AG08395 (cell line): ENCODE measurements at places on chromosomes 13 and 19.

DNA sequence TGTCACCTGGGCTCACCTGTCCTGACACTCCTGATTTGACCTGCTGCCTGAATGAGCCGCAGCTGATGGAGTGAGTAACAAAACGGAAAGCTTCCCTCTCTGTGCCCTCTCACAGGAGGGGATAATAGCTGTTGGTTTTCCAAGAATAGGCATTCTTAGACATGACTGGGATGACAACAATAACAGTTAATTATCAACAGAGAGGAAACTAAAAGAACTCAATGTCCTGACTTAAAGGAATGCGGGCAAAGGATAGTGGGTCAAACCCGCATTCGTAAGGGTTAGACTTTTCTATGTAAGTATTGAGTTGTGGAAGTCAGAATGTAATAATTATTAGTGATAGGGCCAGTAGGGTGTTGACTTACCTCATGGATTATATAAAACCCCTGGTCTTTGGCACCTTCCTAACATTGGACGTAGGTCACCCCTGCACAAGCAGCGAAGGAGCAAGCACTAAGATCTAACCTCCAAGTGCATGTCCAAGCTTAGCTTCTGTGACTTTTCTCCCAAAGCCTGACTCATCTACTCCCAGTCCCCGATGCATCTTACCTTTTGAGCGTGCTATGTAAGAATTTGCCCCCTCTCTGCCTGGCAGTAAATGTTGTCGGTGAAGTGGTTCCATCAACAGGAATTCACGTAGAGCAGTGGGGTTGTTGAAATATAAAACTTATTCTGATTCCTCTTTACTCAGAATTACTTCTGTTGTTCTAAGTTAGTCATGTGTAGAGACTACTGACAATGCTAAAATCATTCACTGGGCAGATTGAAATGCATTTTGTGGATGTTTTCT is 442.3 kb downstream of the FGF9 start:
- no peak for DNase-seq

DNA sequence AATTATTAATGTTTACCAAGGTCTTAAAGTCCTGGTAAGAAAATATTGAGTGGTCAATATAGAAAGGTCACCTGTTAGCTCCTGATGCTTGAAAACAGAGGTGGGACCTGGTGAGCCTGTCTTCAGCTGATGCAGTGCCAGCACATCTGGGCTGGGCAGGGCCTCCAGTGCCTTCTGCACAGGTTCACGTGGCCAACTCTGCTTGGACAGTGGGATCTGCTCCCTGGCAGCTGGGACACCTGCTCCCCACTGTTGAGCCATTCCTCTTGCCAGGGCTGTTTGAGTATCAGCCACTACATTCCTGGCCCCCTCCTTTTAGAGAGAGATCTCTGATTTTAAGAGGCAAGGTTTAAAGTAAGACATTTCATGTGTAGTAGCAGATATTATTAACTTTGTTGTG is 135.0 kb downstream of the TM9SF2 start:
- no peak for DNase-seq

GRCh38 chr19:12792051-12792852 is 966 bp downstream of the JUNB start:
- peak; percentile 2 for DNase-seq

DNA sequence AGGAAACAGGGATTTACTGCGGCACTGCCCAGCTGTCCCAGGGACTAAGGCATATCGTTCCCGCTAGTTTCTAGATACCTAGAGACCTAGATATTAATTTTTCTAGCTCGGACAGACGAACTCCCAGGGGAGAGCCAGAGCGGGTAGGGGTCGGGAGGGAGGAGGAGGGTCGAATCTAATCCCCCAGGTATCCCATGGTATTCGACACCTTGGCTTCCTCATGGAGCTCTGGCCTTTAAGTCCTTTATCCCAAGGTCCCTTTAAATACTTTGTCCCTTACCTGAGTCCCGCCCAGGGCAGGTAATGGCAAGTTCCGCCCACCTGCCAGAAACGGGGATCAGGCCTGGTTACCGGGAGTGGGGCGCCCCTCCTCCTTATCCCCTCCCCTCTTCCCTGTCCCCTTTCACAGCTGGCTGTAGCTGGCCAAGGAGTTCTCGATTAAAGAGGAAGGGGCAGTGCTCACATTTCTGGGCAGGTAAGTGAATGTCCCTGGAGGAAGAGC is at the start of gene PRRG2:
TSS of gene PRRG2 (plus strand) at position 310 of the 502 bp plus-strand sequence. CDS start 1,904 bp downstream, outside the sequence.
- DNase-seq, result no peak

- DNase-seq, result peak; percentile 1
Measured at GRCh38 chr13:67574320-67575233, 344.4 kb upstream of the PCDH9 start.

GRCh38 chr19:8557642-8558238 is 19.5 kb downstream of the MYO1F start:
- DNase-seq, result no peak

DNA sequence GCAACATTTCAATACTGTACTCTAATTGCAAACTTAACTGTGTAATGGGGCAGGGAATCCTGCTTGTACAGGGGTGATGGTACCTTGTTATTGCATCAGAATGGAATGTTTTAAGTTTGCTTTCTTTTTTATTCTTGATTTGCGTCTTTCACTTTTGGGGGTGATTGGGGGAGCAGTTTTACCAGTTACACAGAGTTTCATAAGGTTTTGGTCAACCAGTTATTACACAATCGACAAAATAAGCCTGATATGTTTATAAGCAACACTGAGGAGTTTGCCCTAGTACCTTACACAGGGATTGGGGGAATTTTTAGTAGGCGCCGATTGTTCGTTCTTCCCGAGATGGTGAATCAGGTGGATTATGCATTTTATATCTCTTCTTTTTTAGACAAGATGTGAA is 2.7 kb downstream of the KLF5 start:
- no peak for DNase-seq

DNA sequence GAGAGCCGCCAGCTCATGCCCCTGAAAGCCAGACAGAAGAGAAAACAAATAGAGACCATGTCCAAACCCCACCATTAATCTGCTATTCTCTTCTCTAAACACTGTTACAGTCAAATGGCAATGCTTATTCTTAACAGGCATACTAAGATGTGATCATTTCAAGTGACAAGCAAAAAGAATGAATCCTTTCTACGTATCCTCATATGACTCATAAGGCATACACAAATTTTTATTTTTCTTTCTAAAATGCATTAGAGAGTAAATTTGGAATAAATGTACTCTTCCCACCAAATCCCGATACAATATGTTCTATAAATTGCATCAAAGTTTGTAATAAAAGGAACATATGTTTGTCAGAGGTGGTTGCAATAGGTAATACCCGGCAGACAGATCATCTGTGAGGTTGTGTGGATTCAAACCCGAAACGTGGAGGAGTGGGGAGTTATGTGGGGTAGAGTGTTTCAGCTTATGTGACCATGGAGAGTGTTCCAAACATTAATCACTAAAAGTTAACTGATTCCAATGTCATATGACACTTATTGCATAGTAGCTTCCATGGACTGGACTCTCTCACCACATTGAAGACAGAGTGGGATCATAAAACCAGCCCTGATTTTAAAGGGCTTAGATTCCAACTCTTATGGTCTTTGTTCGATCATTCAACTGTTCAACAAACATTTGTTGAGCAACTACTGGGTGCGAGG is 213.1 kb downstream of the DCLK1 start:
- DNase-seq, result peak; percentile 44

- peak; percentile 79 for DNase-seq
Measured at GRCh38 chr19:47240996-47241918, 10.3 kb upstream of the BBC3 start.

- no peak for DNase-seq
Measured at GRCh38 chr19:49894879-49895565, 1.7 kb downstream of the IL4I1 start.

GRCh38 chr13:46561691-46562090 is 8.7 kb downstream of the LRCH1 start:
- no peak for DNase-seq

GRCh38 chr13:100439247-100439970 is 149.2 kb downstream of the GGACT start:
- no peak for DNase-seq

GRCh38 chr13:100544866-100545683 is 43.5 kb downstream of the GGACT start:
- no peak for DNase-seq

- no peak for DNase-seq
Measured at GRCh38 chr13:27306364-27306763, 35.7 kb downstream of the RASL11A start.

- no peak for DNase-seq
Measured at GRCh38 chr19:12092956-12093355, 28.4 kb downstream of the ZNF844 start.

- DNase-seq, result no peak
Measured at GRCh38 chr13:43470610-43471009, 316.2 kb downstream of the ENOX1 start.

DNA sequence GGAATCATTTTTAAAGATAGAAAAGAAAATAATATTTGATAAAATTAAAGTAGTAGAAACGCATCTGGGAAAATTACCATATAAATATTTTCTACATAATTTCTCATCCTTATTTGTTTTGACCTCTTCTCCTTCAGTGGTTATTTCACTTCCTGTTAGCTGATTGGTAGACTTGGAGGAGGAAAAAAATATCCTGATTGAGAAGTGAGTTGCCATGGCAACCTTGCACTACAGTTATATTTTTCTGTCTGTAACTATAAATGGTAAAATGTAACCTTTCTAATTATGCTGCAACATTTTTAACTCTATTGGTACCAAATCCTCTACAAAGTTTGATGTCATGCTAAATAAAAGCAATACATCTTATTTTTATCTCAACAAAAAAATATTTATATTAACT is 45.2 kb downstream of the SCEL start:
- DNase-seq, result no peak

DNA sequence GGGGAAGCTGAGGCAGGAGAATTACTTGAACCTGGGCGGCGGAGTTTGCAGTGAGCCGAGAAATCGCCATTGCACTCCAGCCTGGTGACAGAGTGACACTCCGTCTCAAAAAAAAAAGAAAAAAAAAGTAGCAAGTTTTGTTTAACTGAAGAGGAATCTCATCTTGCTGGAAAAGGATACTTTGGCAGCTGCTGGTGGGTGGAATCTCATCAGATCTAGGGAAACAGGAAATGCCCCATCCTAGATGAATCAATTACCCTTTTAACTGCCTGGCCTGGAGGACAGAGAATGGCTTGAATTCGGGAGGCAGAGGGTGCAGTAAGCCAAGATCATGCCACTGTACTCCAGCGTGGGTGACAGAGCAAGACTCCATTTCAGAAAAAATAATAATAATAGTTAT is 8.4 kb downstream of the ZNF320 start:
- no peak for DNase-seq

GRCh38 chr19:17195106-17195505 is 20.1 kb upstream of the USE1 start:
- no peak for DNase-seq

DNA sequence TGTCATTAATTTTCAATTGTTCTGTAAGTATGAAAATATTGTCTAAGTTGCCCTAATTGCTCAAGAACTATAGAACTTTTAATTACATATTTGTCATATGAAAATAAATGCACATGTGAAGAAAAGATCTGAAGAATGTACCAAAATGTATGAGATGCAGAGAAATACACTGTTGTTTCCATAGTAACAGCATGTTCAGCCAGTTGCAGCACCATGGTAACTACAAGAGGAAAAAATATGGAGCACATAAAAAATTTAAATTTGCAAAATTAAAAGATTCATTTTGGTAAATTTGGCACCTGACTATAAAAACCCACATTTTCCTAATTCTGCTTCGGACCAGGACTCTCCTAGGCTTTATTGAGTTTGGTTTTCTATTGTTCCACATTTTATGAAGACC is 1170.0 kb upstream of the MIR17HG start:
- no peak for DNase-seq

GRCh38 chr19:14476673-14477401 is 1.7 kb upstream of the PTGER1 start:
- DNase-seq, result peak; percentile 80

GRCh38 chr13:36921631-36922301 is 1.7 kb upstream of the SMAD9 start:
- no peak for DNase-seq

- peak; percentile 75 for DNase-seq
Measured at GRCh38 chr19:35963514-35963913, 27.3 kb downstream of the LRFN3 start.

DNA sequence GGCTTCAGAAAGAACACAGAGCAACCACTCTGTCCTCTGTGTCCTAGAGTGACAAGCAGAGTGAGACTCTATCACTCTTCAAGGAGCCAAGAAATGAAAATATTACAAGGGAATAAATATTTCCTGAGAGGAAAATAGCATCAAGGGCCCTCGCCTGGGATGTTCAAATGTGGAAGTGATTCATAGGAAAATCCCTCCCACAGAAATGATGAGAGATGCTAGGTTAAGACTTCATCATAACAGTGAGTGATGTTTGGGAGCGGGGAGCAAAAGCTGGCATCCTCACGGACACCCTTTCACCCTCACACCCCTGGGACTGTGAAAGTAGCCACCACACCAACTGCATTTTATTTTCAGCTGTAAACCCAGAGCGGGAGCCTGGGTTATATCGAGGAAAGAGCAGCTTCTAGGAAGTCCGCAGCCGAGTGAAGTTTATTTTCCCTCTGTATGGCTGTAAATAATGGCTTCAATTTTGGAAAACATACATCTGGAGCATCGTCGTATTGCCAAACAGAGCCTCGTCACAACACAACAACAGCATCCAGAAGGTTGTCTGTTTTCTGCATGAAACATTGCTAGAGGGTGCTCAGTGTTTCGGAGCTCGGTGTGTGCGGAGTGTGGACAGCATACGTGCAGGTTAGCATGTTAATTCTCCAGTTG is 54.8 kb downstream of the DLEU7 start:
- DNase-seq, result peak; percentile 58

GRCh38 chr13:112779856-112780604 is 90.2 kb downstream of the ATP11A start:
- DNase-seq, result peak; percentile 33

DNA sequence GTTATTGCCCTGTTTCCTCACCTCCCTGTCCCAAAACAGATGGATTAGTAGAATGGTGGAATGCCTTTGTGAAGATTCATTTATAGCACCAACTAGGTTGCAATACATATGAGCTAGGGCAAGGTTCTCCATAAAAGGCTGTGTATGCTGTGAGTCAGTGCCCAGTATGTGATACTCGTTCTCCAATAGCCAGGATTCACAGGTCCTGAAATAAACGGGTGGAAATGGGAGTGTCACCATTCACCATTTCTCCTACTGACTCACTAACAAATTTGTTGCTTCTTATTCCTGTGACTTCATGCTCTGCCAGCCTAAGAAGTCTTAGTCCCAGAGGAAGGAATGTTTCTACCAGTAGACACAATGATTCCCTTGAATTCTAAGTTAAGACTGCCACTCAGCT is 1745.4 kb downstream of the SLITRK1 start:
- DNase-seq, result no peak

- DNase-seq, result no peak
Measured at GRCh38 chr19:43739439-43740235, 15.1 kb downstream of the SMG9 start.
